Psoas muscle (tissue), 8 donors: ENCODE measurements at places on chromosomes 7 and 10. TPM values are rescaled to one million over a fixed set of nuclear protein-coding genes. Genes with fewer than 3 reads are reported as not detected.

Gene CDK1
- total RNA-seq, result 0.62 TPM

Gene FAM237B
- not detected for total RNA-seq

Gene CACNB2
- 0.43 TPM for total RNA-seq

Gene OPN4
- 0.12 TPM for total RNA-seq

Gene ECHDC3
- total RNA-seq, result 39.9 TPM

Gene CHST3
- 44.0 TPM for total RNA-seq

Gene CCL24
- total RNA-seq, result not detected

Gene CPA2
- not detected for total RNA-seq

Gene CPED1
- total RNA-seq, result 32.9 TPM

Gene PROSER2
- 2.1 TPM for total RNA-seq

Gene ZNF862
- 7.6 TPM for total RNA-seq

Gene WNT16
- not detected for total RNA-seq

Gene ZNF716
- total RNA-seq, result not detected

Gene RHBDD2
- total RNA-seq, result 18.3 TPM

Gene GCK
- not detected for total RNA-seq

Gene NEUROG3
- not detected for total RNA-seq

Gene GATA3
- total RNA-seq, result 0.64 TPM

Gene TFEC
- 0.93 TPM for total RNA-seq

Gene POLR2J
- total RNA-seq, result 67.8 TPM

Gene UCMA
- not detected for total RNA-seq

Gene SPDYE16
- not detected for total RNA-seq

Gene TSPAN15
- 8.8 TPM for total RNA-seq

Gene PI4K2A
- total RNA-seq, result 11.5 TPM

Gene C7orf33
- total RNA-seq, result not detected

Gene AKR1D1
- total RNA-seq, result not detected

Gene POU6F2
- total RNA-seq, result not detected

Gene ADRA2A
- 0.47 TPM for total RNA-seq

Gene SCIN
- 0.17 TPM for total RNA-seq

Gene PRKG1
- 49.0 TPM for total RNA-seq
